GM19239 (cell line): ENCODE measurements at places on chromosomes 4 and X.

- DNase-seq: no peak
These were observed 472.5 kb upstream of the RPS6KA3 start for GRCh38 chrX:20739038-20739745.

GRCh38 chrX:20061855-20062254 lies 54.9 kb downstream of the MAP7D2 start:
- no peak for DNase-seq

- DNase-seq: no peak
These were observed 54.3 kb upstream of the MAGEB2 start for GRCh38 chrX:30161043-30161442.

DNA sequence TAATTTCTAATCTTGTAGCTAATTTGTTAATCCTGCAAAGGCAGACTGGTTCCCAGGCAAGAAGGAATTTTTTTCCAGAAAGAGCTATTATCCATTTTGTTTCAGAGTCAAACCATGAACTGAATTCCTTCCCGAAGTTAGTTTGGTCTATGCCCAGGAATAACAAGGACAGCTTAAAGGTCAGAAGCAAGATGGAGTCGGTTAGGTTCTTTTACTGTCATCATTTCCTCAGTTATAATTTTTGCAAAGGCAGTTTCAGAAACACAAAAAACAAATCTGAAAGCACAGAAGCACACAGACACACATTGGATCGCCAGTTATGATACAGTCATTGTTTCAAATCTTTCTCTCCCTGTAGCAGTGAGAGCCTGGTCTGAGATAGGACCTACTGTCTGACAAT lies 37.9 kb downstream of the AGA start:
- no peak for DNase-seq

DNA sequence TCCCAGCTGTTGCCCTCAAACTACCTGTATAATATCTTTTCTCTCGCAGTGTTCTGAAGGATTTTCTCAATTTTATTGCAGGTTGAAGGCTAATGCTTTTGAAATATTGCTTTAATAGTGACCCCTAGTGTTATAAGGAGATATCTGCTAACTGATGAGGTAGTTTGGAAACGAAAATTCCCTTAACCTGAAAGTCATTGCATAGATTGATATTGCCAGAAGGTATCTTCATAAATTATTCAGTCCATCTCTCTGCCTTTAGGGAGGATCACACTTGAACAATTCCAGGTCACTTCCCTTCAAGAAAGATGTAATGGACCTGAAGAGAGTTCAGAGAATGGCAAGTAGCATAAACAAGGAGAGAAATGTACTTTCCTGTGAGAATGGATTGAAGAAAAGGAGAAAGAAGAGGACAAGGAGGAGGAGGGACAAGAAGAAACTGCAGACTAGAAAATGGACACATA lies 44.1 kb downstream of the TIGD4 start:
- DNase-seq: no peak

DNA sequence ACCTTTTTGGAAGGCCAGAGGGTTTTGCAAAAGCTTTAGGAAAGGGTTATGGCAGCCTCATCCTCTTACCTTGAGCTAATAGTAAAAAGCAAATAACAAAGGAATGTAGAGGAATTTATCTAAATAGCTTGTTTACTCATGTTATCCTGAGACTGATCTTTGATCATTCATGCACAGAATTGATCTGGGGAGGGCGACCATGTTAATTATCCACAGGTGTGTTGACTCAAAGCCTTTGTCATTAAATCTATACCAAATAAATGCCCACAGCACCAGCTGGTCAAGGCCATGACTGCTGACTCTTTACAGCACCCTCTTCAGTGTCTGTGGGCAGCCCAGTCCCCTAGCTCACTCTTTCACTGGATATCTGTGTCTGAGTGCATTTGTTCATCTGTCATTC lies 22.8 kb upstream of the DCLK2 start:
- no peak for DNase-seq

- no peak for DNase-seq
These were observed 6.9 kb upstream of the HDAC6 start for GRCh38 chrX:48794911-48795515.

GRCh38 chrX:7170898-7171297 lies 22.9 kb upstream of the PUDP start:
- DNase-seq: no peak

- no peak for DNase-seq
These were observed 3.3 kb downstream of the C4orf54 start for GRCh38 chr4:99654361-99654761.

- DNase-seq: no peak
These were observed 23.9 kb upstream of the TMSB4X start for GRCh38 chrX:12950851-12951594.

DNA sequence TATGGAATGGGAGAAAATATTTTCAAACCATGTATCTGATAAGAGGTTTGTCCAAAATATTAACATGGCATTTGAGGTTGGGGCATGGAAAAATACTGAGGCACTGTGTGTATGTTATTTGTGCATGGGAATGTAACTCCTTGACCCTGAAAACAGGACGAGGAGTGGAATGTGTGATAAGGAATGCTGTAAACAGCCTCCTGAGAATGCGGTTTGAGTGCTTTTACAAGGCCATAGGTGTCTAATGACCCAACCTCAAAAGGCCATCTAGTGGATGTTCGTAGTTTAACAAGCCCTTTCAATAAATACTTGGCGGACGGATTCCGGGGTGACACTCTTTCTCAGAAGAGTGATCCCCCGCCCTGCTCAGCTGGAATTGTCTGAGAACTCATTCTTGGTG lies 162.9 kb upstream of the USP9X start:
- no peak for DNase-seq

DNA sequence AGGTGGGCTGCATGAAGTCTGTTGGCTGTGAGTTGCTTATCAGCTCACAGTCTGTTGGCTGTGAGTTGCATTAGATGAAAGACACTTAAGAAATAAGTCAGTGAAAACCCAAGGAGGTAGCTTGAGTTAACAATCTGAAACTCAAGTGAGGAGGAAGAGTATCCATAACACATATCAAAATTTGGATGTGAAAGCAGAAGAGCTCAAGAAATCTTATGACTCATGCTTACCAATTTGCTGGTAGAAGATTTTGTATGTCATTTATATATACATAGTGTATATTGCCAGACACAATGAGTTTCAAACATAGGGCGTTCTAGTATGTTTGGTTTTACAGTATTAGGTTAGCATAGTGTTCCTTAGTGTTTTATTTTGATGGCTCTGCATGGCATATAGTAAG lies 107.4 kb downstream of the DDIT4L start:
- no peak for DNase-seq

DNA sequence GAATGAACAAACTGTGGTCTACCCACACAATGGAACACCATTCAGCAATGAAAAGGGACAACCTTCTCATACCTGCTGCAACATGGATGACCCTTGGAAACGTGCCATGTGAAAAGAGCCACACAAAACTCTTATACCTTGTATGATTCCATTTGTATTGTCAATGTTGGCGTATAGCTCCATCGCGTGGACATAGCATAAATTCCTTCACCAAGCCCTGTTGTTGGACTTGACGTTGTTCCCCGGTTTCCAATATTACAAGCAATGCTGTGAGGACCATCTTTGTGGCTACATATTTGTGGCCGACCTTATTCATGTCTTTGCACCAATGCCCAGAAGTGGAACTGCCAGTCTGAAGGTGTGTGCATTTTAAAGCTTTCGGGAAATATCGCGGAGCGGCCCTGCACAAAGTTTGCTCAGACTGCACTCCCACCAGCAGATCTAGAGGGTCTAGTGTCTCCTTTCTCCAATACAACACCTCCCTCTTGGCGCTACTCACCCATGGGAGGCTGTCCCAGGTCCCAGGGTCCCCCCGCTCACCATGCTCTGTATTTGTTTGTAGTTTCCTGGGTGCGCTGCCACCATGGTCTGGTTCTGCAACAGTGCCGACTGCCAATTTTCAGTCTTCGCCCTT lies at the start of gene CLDN34:
CLDN34 (plus strand) TSS at position 584 of the 634 bp plus-strand sequence; CDS start at position 584, 0 bp downstream.
- DNase-seq: no peak

DNA sequence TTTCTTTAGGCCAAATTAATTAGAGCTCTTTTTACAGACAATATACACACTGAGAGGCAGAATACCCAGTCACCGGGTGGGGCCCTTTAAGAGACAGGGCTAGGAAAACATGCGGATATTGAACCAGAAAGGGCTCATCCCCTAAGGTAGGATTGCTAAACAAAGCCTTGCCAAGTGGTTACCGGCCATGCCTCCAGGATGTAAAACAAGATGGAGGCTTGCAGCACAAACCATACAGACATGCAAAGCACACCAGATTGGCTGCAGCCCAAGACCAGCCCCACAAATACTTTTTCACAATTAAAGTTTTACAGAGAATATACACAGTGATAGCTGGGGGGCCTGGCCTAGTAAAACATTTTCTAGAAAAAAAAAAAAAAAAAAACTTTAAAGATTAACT lies 210.0 kb downstream of the KLHL4 start:
- DNase-seq: no peak

GRCh38 chrX:54248309-54248708 lies 65.3 kb upstream of the FAM120C start:
- DNase-seq: no peak

- DNase-seq: no peak
These were observed 44.7 kb upstream of the AFAP1 start for GRCh38 chr4:7984286-7984925.

GRCh38 chr4:183163135-183163534 lies 64.1 kb downstream of the WWC2 start:
- DNase-seq: no peak

DNA sequence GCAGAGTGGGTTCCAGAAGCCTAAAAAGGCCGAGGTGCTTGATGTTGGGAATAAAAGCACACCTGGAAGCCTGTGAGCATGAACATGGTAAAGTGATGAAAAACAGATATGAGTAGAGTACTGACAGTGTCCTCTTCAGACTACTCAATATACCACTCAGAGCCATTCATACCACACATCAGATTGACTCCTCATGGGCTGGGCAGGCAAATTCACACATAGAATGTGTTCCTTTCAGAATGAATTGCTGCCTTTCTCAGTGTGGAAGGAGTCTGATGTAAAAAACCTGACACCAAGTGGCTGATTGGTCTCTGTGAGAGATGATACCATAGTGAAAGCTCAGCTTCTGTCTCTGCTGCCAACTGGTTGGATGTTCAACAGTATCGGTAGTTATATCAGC lies 442.7 kb downstream of the RAPGEF2 start:
- no peak for DNase-seq

GRCh38 chr4:18198653-18199052 lies 177.1 kb upstream of the LCORL start:
- DNase-seq: no peak

GRCh38 chr4:139973015-139973414 lies 181.0 kb downstream of the MAML3 start:
- no peak for DNase-seq

DNA sequence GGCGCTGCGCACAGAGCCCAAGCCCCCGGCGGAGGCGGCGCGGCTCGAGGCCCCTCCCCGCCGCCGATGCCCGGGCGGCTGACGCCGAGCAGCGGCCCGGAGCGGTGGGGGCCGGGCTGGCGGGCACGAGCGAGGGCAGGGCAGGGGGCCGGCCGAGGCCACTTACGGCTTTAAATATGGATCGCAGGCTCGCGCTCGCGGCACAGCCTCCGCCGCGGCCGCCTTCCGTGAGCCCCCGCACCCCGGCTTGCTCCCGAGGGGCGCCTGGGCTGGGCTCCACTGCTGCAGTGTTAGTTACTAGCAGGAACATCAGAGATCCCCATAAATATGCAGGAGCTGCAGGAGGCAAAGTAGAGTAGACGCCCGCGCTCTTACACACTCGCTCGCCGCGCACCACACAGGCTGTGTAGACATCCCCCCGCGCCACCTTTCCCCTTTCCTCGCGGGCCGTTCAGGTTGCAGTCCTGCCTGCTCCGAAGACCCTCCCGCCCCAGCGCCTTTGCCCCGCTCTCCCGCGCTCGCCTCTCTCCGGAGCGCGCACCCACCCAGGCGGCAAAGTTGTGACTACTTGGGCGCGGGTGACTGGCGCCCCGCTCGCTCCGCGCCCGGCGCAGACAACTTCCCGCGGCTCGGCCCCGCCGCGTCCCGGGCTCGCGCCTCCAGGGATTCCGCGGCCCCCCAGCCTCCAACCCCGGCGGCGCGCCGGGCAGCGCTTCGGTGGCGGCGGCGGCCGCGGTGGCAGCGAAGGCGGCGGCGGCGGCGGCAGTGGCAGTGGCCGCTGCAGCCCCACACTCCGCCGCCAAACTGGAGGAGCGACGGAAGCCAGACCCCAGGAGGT lies 152.0 kb upstream of the SLC4A4 start:
- DNase-seq: peak; percentile 38

DNA sequence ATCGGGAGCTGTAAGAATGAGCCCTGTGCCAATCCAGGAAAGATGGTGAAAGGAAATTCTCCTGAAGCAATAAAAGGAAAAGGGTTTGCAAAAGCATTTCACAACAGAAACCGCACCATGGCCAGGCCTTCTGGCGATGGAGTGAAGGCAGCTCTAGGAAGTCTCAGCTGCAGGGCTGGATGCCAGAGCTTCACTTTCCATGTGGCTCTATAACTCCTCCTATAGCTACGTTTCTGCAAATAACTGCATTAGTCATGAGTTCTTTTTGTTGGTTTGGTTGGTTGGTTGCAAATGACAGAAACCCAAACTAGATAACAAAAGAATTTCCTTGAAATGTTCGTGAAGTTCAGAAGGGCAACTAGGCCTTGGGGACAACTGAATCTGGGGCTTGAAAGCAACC lies 84.6 kb downstream of the RELL1 start:
- DNase-seq: no peak

GRCh38 chrX:151679798-151680402 lies 15.4 kb upstream of the PRRG3 start:
- DNase-seq: no peak

DNA sequence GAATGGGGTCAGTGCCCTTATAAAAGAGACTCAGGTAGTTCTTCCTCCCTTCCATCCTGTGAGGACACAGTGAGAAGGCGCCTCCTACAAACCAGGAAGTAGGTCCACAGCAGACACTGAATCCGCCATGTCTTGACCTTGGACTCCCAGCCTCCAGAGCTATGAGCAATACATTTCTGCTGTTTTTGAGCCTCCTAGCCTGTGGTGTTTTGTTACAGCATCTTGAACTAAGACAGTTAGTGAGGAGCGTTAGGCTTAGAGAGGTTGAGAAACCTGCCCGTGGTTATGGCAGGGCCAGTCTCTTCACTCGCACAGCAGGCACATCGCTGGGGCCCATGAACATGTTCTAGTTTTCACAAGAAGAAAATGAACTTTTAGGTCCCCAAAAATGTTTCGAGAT lies 19.7 kb downstream of the SHROOM2 start:
- no peak for DNase-seq
